Esophagus squamous epithelium (tissue), 5 donors: ENCODE measurements at places on chromosomes 11 and 22.

GRCh38 chr11:61406067-61406466, 13.7 kb downstream of the TMEM216 start:
- no peak for DNase-seq

DNA sequence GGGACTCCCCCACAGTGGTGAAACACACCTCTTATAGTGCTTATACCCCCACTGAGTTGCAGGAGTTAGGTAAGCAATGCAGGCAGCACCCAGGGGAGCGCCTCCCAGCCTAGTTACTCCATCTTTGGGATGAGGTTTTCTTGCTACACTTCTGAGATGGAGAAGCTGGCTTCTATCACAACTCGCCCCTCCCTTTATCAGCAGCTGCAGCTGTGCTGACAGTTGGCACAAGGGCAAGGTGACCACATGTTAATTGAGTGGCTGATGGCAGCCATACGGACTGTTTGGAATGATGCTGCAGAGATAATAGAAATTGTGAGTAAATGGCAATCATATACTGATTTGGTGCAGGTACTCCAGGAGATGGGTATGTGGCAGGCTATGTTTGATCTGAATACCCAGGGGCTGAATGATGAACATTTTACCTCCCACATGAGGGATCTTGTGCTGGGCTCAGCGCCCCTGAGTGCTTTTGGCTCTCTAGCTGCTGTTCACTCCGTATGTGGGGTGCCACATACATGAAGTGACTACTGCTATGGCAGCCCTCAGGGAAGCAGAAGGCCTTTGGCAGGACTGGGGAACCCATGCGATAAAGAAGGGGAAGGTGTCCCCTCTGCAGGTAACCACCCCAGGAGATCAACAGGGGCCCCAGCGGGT, 29.2 kb upstream of the KCNA4 start:
- DNase-seq = no peak

- no peak for DNase-seq
These were observed 1.9 kb downstream of the OR4S1 start for GRCh38 chr11:48307760-48308386.

DNA sequence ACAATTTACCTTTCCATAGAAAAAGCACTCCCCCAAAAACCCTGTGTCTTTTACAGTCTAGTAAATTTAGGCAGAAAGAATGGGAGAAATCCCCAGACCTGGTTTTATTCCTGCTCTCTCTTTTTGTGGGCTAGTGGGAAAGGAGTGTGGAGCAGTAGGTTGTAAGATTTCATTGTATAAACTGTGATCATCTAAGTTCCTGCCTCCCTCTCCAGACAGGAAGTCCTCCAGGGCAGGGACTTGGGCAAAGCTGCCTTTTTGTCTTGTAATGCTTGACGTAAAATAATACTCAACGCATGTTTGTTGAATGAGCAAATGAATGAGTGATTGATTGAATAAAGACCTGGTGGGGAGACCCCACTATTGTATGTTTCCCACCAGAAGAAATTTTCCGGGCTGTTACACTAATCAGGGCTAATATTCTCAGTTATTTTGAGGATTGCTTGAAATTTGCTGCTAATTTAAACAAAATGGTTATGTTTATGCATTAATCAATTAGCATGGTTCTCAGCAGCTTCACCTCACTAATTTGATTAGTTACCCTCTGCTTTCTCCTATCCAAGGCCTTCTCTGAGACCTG, 36.3 kb downstream of the CSNK2A3 start:
- no peak for DNase-seq

- DNase-seq = no peak
These were observed 470.0 kb downstream of the SOX6 start for GRCh38 chr11:15886299-15886698.

DNA sequence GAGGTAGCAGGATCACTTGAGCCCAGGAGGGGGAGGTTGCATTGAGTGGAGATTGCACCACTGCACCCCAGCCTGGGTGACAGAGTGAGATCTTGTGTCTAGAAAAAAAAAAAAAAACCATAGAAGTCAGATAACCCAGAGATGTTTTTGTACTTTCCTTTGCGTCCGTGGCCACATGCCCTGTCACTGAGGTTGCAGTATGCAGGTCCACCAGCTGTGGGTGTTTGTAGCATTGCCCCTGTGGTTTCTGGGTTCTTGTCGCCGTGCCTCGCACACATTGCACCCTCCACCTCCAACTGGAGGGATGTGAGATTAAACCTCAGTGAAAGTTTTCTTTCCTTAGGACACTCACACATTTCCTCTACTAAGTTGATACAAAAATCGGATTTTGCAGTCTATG, 70.3 kb downstream of the TNRC6B start:
- no peak for DNase-seq

- no peak for DNase-seq
These were observed 848 bp upstream of the TRPC6 start for GRCh38 chr11:101584655-101585054.

DNA sequence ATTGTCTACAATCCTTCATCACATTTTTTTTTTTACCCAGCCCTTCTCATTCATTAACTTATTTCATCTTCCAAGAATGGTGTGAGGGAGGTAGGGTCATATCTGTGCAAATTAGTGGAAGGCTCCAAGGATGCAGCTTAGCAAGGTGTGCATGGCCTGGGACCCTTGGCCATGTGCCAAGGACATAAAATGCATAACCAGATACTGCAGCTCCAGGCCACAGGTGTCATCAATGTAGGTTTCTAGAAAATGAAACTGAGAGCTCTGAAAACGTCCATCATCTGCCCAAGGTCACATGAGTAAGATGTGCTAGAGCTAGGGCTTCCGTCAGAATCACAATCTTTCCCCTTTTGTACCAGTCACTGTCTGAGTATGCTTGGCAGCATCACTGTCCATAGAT, 29.8 kb downstream of the ANKK1 start:
- DNase-seq = no peak

DNA sequence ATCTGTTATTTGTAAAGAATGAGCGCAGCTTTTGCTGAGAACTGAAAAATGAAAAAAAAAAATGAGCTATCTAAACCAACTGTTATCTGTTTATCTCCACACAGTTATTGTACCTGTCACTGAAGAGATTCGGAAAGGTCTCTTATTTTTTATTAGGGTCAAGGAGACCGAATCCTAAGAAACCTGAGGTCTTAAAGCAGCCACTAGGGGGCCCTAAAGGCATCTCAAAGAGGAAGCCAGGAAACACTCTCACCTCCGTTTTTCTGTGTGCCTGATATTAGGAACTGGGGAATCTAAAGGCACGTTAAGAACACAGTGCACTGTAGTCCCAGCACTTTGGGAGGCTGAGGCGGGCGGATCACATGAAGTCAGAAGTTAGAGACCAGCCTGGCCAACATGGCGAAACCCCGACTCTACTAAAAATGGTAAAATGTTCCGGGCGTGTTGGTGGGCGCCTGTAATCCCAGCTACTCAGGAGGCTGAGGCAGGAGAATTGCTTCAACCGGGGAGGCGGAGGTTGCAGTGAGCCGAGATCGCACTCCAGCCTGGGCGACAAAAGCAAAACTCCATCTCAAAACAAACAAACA, 3.5 kb upstream of the LARGE1 start:
- no peak for DNase-seq

- no peak for DNase-seq
These were observed 65.3 kb downstream of the ARL14EP start for GRCh38 chr11:30387891-30388861.

DNA sequence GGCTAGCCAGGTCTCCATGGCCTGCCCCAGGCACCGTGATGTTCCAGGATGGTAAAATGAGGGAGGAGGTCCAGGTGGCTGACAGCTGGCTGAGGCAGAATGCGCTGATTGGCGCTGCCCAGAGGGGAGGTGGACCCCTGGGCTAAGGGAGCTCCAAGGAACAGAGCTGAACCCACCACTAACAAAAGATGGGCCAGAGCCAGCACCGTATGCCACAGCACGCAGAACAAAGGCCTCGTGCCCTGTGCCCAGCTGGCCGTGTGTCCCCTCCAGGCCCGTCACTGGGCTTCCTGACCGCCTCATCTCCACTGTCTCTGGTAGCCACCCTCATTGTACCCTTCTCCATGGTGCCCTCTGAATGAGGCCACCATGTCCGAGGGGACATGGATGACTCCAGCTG, 19.6 kb upstream of the PRODH start:
- DNase-seq = no peak

- DNase-seq = no peak
These were observed 10.0 kb upstream of the RELT start for GRCh38 chr11:73366265-73366610.

DNA sequence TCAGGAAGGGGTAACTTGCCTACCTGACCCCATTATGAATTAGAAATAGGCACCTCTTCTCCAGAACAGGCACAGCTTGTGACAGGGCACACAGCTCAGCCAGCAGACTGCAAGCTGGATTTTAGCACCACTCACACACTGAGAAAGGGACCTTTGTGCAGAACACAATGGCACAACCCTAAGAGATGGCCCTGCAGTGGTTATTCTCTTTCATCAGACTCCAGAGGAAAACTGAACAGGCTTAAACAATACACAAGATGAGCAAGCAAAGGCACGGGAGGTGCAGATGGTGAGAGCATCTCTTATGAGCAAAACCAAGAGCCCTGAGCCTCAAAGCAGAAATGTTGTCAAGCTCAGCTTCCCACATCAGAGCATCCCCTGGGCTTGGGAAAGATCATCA, 93.8 kb upstream of the LRRC55 start:
- no peak for DNase-seq

- no peak for DNase-seq
These were observed 40.5 kb downstream of the GRAMD4 start for GRCh38 chr22:46660604-46661201.

DNA sequence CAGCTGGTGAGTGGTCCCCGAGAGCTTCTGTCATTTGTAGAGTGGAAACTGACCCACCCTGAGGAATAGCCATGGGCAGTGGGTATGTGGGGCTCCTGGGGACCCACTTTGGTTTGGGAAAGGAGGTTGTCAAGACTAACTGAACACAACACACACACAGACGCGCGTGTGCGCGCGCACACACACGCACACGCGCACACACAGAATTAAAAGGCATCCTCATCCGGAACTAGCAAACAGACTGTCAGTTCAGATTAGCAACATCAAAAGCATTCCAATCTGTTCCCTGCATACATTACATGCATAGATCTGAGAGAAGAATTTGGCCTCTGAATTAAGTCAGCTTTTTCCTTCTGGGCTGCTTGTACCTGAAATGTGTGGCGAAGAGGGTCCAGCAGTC, 284.7 kb downstream of the ST3GAL4 start:
- DNase-seq = no peak

- DNase-seq = no peak
These were observed 12.4 kb downstream of the GLYATL2 start for GRCh38 chr11:58832056-58832645.

DNA sequence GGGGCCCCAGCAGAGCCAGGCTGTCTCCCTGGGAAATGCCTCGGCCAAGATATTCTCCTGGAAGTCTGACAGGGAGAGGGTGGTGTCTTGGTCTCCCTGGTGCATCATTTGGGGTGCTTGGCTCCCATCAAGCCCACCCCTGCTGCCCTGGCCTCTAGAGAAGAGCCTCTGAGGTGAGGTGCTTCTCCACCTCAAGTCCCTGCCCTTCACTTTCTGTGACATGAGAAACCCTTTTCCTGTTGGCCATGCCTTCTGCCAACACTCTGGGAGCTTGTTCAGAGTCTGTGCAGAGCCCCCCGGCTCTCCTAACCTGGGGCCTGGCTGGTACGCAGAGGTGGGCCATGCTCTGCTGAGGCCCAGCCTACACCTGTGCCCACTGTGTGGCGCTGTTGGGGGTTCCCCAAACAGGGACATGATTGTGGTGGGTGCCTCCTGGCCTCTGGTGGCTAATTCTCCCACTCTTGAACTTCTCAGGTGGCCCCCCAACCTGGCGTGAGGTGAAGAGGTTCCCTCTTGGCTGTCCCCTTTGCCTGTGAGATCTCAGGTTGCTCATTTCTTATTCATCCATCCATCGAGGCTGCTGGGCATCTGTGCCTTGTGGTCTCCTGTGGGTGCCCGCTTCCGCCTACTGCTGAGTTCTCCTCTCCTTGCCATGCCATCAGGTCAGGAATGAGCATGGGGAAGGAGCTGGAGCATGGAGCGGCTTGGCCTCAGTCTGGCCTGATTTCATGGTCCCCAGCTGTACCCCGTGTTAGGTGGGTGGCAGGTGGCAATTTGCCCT, 19.2 kb upstream of the DGCR8 start:
- no peak for DNase-seq

DNA sequence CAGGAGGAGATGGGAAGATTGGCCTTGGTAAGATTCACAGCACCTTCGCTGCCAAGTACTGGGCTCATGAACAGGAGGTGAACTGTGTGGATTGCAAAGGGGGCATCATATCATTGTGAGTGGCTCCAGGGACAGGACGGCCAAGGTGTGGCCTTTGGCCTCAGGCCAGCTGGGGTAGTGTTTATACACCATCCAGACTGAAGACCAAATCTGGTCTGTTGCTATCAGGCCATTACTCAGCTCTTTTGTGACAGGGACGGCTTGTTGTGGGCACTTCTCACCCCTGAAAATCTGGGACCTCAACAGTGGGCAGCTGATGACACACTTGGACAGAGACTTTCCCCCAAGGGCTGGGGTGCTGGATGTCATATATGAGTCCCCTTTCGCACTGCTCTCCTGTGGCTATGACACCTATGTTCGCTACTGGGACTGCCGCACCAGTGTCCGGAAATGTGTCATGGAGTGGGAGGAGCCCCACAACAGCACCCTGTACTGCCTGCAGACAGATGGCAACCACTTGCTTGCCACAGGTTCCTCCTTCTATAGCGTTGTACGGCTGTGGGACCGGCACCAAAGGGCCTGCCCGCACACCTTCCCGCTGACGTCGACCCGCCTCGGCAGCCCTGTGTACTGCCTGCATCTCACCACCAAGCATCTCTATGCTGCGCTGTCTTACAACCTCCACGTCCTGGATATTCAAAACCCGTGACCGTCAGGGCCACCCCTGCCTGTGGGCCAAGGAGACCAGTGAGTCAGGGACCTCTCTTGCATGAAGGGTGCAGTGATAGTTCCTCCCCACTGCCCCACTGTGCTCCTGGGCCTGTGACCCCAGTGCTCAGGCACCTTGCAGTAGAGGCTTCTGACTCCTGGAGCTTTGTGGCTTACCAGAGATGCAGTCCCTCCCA, 83.6 kb downstream of the BCR start:
- no peak for DNase-seq

DNA sequence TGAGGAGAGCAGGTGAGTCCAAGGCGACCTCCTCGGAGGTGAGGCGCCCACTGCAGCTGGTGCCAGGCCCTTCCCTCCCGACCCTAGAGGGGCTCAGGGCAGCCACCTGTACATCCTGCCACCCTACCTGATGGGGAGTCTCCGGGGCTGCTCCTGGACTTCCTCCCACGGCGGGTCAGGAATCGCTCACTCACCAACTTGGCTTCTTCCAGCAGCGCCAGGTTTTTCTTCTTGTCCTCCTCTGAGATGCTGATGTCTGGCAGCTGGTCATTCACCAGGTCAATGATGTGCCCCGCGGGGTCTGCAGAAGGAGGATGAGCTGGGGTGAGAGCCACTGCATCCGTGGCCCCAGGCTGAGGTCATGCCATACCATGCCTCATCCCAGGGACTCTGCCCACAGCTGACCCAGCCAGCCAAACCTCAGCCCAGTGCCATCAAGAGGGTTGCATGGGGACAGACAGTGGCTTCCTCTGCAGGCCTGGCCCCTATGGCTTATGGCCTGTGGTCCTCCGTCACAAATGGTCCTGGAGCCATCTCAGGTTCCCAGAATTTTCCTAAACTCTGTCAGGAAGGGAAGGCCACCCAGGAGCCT, 61.0 kb upstream of the LYVE1 start:
- no peak for DNase-seq

- DNase-seq = no peak
These were observed 490.3 kb downstream of the METTL15 start for GRCh38 chr11:28598531-28598930.
